ENCODE measurements at places on chromosomes 12 and 14.

DNA sequence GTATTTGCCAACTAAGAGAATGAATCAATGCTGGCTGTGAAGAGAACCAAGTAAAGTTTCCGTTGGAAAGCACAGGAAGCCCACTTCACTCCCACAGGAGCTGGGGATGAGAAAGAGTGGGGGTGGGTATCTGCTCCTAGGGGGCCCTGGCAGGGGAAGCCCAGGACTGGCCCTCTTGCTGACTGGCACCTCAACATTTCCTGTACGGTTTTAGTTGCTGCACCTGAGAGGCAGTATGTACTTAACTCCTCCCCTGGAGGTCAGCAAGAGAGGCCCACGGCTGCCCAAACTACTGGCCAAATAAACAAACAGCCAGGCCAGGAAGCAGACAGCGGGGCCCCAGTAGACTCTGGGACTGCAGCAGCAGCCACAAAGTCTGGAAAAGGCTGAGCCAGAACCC is 33.8 kb upstream of the VWF start:
- no peak for DNase-seq

DNA sequence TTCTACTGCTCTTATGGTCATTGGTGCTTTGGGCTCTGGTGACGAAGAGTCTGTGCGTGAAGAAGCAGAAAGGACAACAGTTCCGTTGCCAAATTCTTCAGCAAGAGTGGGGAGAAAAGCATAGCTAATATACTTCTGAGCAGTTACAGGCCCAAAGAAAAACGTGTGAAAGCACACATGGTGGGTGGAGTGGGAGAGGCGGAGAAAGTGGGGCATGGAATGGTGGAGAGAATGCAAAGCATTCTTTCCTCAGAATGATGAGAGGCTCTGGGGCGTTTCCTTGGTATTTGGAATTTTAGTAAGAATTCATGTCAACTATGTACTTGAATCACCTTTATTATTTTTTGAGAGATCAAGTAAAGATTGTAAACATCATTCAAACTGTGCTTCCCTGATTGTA is 396.1 kb downstream of the NAV3 start:
- no peak for DNase-seq

DNA sequence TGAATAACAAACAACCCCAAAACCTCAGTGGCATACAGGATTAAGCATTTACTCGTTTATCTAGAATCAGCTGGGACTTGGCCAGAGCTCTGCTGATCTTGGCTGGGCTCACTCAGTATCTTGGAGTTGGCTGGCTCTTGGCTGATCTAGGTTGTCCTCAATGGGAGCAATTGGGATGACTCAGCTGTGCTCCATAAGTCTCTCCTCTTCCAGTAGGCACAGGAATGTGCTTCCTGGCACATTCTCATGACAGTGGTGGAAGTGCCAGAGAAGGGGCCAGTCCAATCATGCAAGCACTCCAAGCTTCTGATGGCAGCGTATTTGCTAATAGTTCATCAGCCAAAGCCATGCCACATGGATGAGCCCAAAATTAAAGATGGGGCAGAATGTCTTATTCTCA is 41.7 kb upstream of the ANO4 start:
- no peak for DNase-seq

- no peak for DNase-seq
These were observed 122.3 kb upstream of the CPM start for GRCh38 chr12:69055280-69055679.

GRCh38 chr14:56199982-56200577 is 81.9 kb downstream of the PELI2 start:
- no peak for DNase-seq

GRCh38 chr12:64797156-64797555 is 27.3 kb upstream of the TBC1D30 start:
- no peak for DNase-seq

Data from BE2C (cell line).